ENCODE measurements at places on chromosomes 13 and 19.

DNA sequence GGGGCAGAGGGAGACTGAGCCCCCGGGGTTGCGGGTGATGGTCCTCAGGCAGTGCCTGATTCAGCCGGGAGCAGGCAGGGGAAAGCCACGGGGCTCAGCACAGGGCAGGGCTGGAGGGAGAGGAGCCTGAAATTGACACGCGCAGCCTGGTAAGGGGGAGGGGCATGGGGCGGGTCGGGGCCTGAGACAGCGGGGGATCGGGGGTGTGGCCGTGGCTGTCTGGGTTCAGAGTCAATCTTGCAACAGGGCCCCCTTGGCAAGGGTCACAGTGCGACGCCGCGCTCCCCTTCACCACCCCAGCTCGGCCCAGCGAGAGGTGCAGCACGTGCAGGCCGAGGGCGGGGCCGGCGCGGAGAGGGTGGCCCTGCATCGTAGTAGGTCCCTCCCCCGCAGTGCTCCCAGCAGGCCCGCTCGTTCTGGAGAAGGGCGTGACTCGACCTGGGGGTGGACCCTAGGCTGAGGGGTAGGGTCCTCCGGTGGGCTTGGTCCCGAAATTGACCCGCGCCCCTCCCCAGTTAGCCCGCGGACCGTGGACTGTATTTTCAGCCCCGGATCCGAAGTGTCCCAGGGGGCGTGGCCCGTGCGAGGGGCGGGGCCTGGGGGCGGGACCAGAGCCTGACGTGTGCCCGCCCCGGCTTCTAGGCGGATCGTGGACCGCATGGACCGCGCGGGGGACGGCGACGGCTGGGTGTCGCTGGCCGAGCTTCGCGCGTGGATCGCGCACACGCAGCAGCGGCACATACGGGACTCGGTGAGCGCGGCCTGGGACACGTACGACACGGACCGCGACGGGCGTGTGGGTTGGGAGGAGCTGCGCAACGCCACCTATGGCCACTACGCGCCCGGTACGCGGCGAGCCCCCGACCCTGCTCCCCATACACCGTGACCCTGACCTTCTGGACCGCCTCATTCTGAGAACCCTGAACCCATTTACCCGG lies 6.0 kb downstream of the RCN3 start:
- peak; percentile 19 for DNase-seq

GRCh38 chr13:50268500-50268899 lies 253.3 kb downstream of the KCNRG start:
- no peak for DNase-seq

DNA sequence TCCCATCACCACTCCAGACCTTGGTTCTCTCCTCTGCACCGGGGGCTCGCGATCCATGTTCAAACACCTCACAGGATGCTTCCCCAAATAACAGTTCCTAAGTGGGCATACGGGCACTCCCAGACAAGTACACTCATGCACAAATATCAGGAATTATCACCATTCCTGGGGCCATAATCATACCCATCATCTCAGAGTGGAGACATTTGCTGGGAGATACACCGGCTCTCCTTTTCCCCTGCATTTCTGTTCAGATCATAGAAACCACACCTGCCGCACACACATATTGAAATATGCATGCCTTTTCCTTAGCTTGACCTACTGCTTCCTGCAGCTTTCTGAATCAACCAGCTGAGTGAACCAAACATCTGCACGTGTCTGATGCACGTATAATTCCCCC lies 33.9 kb upstream of the MBNL2 start:
- no peak for DNase-seq

DNA sequence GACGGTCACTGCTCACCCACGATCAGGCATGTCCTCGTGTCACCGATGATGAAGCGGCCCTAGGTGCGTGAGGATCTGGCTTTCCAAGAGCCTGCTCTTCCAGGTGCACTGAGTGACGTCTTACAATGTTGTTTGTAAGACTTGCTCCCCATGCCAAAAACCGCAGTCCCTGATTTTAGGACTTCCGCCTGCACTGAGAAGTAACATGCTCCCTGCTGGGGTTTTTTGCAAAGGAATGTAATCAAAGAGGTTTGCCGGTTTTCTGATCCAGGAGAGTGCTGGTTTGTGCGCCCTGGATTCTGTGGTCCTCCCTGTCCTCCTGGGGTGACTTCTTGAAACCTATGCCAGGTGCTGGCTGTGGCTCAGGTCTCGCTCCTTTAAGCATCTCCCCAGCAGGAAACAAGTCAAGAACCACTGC lies 38.8 kb downstream of the MYO9B start:
- DNase-seq, result no peak

GRCh38 chr13:101649488-101650126 lies 197.1 kb downstream of the ITGBL1 start:
- DNase-seq, result peak; percentile 84

GRCh38 chr19:674282-675151 lies 1.7 kb upstream of the FSTL3 start:
- no peak for DNase-seq

GRCh38 chr13:27617881-27618321 lies 2.4 kb downstream of the LNX2 start:
- no peak for DNase-seq

DNA sequence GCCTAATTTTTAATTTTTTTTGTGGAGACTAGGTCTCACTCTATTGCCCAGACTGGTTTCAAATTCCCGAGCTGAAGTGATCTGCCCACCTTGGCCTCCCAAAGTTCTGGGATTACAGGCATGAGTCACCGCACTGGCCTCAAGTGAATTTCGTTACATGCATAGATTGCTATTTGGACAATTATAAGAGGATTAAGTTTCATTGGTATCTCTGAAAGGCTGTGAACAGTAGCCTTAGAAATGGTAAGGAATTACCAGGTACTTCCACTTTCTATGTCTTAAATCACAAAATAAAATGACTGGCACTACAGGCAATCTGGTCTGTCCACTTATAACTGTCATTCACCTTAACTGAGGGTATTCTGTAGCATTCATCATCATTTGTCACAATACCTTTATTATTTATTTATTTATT lies 2.9 kb upstream of the CCDC9 start:
- no peak for DNase-seq

DNA sequence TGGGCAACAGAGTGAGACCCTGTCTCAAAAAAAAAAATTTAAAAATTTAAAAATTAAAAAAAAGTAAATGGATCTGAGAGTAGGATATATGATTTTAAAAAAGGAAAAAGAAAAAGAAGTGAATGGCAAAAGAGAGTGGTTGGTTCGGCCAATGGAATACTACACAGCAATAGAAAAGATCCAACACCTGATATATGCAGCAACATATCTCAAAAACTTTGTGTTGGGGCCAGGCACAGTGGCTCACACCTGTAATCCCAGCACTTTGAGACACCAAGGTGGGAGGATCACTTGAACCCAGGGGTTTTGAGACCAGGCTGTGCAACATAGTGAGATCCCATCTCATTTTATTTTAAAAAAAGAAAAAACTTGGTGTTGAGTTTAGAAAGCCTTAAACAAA lies 1.4 kb upstream of the LYPD3 start:
- DNase-seq, result no peak

- DNase-seq, result no peak
These were observed 37.3 kb upstream of the SIN3B start for GRCh38 chr19:16791942-16792341.

DNA sequence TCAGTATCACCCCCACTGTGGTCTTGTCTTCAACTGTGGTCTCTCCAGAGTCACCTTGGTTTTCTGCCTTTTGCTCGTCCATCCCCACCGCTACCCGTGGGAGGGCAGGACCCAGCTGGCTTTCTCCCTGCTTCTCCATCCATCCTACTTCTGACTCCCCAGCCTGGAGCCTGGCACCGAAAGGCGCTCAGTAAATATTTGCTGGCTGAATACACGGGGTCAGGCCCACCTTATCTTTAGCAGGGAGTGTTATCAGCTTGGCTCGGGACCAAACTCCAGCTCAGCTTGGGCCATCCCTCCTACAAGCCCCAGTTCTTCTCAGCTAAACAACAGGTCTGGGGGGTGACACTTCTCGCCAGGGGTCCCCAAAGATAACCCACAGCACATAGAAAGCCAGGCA lies 62.0 kb upstream of the KLF2 start:
- DNase-seq, result no peak

DNA sequence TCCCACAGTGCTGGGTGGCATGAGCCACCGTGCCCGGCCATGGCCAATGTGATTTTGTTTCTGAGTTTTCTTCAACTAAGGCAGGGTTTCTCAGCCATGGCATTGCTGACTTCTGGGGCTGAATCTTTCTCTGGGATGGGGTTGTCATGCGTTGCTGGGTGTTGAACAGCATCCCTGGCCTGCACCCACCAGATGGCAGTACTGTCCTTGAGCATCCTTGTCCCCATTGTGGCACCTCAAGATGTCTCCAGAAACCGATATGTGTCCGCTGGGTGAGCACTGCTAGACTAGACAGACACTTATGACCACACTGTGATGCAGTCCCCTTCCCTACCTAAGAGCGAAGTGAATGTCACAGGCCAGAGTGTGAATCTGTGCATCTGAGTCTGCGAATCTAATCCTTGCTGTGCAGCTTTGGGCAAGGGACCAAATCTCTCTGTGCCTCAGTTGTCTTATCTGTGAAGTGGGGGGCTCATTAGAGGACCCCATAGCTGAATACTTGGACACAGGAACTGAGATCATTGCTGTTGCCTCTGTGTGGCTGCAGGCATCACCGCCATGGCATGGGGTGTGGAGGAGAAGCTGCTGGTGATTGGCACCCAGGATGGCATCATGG lies 50.3 kb upstream of the SIN3B start:
- peak; percentile 4 for DNase-seq

DNA sequence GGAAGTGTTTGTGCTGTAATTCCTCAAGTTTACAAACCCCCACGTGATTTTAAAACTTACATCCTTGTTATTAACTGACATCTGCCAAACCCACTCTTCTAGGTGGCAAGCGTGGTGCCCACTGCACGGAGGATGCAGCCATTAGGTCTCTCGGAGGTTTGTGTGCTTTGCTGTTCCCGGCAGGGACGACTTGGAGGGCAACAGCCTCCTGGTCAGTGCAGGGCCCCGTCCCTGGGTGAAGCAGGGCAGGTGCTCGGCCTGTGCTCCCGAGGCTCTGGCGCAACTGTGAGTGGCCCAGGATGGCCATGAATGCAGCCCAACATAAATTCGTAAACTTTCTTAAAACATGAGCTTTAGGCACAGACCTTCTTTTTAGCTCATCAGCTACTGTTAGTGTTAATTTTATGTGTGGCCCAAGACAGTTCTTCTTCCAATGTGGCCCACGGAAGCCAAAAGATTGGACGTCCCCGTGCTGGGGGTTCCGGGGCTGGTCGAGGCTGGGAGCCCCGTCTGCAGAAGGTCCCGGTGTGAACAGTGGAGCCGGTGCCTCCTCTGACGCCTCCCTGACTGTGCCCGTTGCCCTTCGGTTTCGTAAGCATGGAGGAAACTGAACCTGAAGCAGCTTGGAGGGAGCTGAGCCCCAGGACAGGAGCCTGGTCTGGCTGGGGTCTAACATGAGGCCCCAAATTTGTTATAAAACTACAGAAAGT lies 11.9 kb downstream of the GAS6 start:
- DNase-seq, result no peak

GRCh38 chr13:49436890-49437289 lies 7.0 kb downstream of the CAB39L start:
- no peak for DNase-seq

GRCh38 chr13:41291246-41291645 lies 19.8 kb upstream of the NAA16 start:
- DNase-seq, result no peak

DNA sequence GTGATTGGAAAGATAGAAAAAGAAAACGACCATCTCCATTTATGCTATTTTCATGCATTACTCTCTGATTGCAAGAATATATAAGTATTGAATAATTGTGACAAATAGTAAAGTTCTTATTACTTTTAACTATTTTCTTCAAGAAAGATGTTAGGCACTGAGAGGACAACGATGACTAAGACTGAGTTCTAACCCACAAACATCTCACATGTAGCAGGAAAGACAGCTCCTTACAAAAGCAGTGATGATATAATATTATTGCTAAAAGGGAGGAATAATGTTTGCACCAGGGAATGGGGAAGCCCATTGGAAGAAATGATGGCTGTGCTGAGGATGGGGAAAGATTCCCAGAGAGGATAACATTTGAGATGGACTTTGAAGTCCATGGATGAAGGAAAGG lies 22.6 kb downstream of the RXFP2 start:
- DNase-seq, result no peak

- no peak for DNase-seq
These were observed 14.3 kb downstream of the CRX start for GRCh38 chr19:47836038-47836437.

GRCh38 chr13:99418103-99418842 lies 83.0 kb upstream of the TM9SF2 start:
- DNase-seq, result no peak

- DNase-seq, result no peak
These were observed 29.1 kb upstream of the PCDH9 start for GRCh38 chr13:67259208-67259607.

DNA sequence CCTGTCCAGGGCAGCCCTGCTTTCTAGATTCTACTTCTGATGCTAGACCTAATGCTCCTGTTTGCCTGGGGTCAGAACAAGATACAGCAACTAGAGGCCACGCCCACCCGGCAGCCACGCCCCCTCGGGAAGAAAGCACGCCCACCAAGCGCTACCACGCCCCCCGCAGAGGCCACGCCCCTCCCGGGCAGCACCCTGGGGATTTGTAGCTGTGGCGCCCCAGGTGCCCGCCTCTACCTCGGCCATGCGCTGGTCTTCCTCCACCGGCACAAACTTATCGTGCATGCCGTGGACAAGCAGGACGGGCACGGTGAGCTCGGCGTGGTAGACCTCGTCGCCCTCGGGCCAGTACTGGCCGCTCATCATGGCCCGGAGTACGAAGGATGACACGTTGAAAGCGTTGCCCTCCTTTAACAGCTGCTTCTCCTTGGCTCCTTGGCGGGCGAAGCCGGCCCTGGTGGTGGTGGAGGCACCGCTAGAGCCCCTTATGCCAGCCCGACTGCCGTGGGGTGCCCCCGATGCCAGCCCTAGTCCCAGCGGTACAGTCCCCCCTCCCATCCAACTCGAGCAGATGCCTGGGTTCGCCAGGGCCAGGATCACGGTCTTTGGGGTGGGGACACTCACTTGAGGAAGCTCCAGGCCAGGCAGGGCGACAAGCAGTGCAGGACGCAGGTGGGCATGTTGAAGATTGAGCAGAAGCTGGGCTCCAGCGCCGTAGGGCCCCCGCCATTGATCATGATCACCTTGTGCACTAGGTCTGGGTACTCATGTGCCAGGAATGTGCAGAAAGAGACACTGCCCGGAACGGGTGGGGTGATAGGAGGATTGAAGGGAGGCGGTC lies 9.0 kb downstream of the ABHD8 start:
- no peak for DNase-seq

DNA sequence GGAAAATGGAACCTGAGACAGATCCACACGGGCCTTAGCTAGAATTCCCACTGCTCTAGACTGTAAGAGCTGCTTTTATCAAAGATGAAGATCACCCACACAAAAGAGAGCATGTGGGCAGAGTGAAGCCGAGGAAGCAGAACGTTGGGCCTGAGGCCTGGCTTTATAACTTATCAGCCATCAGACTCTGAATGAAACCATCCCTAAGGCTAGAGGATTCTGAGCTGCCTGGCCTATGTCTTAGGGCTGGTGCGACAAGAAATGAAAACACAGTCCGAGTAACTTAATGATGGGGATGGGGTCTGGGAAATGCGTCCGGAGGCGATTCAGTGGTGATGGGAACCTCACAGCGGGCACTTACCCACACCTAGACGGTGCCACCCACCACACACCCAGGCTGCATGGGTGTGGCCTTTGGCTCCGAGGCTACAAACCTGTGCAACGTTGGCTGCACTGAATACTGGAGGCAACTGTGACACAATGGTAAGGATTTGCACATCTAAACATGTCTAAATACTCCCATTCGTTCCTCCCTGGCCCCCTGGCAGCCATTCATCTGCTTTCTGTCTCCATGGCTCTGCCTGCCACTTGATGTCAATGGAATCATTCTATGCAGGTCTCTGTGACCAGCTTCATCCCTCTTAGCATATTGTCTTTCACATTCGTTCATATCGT lies 62.0 kb downstream of the SLC15A1 start:
- DNase-seq, result no peak
